NCI-H187 (cell line): ENCODE measurements at places on chromosomes 3 and 15.

- DNase-seq = peak; percentile 38
These were observed 9.5 kb downstream of the CHSY1 start for GRCh38 chr15:101242160-101242998.

DNA sequence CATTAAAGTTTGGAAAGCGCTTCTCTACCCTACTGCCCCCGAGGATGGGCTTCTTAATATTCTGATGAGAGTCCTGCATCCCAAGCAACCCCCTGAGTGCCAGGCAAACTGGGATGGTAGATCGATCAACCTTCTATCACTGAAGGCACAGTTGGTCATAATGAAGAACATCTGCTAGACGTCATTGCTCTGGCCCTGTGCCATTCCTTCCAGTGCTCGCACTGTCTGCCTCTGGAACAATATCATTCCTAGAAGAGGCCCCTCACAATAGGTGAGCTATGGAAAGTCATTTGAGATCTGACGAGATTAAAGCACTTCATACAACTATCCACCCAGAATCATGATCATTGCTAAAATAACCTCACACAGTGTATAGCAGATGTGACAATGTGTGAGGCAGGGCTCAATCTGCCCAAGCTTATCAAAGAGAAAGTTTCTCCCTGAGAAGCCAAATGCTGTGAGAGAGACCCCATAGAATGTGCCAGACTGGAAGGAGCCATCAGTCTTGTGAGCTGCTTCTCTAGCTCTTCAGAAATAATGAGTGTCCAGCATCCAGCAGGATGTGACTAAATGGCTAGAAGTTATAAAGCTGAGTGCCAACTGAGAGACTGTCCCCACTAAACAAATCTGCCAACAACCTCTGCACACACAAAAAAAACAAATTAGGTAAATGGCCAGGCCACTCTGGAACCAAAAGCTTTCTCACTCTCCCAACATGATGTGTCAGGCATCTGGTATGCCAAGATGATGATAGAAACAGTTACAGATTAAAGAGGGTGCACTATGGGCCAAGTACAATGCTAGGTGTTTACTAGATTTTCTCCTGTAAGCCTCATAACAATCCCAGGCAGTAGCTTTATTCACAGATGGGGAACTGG lies 165.5 kb downstream of the NECTIN3 start:
- no peak for DNase-seq

DNA sequence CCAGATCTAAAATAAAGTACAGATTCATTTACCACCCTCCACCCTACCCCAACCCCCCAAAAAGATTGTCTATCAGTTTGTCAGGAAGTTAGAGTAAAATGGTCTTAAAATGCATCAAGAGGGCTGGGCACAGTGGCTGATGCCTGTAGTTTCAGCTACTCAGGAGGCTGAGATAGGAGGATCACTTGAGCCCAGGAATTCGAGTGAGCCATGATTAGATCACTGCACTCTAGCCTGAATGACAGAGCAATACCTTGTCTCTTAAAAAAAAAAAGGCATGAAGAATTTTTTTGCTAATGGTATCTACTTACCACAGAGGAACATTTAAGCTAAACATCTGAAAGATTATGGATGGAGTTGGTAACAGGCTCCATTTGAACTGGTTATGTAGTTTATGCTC lies 71.0 kb downstream of the RBM6 start:
- no peak for DNase-seq

- DNase-seq = no peak
These were observed 337.5 kb downstream of the GAP43 start for GRCh38 chr3:115960799-115961198.

DNA sequence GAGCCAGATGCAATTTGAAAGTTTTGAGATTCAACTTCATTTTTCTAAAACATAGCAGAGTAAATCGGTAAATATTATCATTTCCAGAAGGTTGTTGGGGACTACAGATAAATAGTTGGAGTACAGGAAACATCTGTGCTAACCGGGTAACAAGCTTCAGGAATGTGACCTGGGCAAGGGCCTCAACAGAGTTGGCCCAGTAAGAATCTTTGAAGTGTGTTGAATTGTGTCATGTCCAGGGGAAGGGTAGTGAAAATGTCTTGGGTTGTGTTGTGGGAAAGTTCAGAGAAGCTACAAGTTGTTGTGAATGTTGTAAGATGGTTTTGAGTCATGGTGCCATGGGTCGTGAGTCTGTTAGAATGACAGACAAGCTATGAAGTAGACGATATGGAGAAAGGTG lies 35.7 kb downstream of the SQOR start:
- DNase-seq = no peak

DNA sequence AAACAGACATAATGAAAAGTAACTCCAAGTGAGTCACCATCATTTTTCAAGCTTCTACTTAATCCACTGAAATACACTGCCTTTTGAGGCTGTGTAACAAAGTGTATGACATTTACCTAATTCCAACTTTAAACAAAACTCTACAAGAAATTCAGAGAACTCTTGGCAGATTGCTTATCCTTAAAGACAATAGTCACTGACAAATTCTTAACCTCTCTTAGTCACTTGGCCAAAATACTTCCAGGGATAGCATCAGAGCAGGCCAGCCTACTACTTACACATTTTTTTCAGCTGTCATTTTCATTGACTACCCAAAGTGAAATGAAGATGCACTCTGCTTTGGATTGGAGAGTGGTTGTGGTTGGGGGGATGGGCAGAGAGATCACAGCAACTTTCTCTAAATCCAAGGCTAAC lies 3.6 kb downstream of the WWTR1 start:
- no peak for DNase-seq

DNA sequence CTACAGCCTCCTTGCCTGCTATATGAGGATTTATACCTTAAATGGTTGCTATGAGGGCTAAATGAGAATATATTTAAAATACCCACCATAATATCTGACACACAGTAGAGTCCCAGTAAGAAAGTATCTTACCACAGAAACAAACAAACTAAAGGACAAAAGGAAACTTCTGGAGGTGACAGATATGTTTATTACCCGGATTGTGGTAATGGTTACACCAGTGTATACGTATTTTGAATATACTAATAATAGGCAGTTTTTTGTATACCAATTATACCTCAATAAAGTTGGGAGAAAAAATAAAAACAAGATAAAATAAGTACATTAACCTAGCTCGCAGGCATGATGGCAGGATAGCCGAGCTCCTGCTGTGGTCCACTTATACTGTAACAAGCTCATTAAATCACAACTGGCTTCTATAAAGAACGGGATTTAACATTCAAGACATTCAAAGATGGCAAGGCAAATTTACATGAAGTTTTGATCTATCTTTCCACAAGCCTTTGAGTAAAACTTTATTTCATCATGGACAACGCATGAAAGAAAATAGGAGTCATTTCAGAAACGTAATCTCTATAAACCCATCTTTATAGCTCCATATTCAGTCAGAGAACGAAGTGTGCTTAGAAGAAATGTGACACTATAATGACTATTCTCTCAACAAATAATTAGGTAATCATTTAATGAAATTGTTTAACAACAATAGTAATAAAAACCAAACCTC lies 1.5 kb downstream of the RPN1 start:
- no peak for DNase-seq

- no peak for DNase-seq
These were observed 316.7 kb downstream of the LPP start for GRCh38 chr3:188470508-188471130.

DNA sequence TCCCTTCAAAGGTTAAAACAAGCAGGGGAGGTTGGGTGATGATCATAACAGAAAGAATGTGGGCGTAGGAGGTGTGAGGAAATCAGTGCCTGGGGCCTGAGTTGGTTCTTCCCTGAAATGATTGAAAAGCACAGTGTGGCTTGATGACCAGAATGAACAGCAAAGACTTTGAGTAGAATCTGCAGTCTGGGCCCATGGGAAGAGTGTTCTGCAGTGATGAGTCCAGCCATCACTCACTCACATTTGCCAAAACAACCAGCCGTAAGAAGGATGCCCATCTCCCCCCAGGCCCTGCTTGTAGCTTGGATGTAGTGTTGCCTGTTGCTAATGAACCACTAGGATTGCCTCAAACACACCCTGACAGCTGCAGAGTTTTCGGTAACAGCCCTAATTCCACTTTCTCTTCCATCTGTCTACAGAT lies 67.9 kb downstream of the VGLL3 start:
- no peak for DNase-seq

- DNase-seq = no peak
These were observed 81.0 kb upstream of the BNC1 start for GRCh38 chr15:83365370-83365938.

- DNase-seq = no peak
These were observed 218.2 kb upstream of the NR2E3 start for GRCh38 chr15:71592203-71592602.

DNA sequence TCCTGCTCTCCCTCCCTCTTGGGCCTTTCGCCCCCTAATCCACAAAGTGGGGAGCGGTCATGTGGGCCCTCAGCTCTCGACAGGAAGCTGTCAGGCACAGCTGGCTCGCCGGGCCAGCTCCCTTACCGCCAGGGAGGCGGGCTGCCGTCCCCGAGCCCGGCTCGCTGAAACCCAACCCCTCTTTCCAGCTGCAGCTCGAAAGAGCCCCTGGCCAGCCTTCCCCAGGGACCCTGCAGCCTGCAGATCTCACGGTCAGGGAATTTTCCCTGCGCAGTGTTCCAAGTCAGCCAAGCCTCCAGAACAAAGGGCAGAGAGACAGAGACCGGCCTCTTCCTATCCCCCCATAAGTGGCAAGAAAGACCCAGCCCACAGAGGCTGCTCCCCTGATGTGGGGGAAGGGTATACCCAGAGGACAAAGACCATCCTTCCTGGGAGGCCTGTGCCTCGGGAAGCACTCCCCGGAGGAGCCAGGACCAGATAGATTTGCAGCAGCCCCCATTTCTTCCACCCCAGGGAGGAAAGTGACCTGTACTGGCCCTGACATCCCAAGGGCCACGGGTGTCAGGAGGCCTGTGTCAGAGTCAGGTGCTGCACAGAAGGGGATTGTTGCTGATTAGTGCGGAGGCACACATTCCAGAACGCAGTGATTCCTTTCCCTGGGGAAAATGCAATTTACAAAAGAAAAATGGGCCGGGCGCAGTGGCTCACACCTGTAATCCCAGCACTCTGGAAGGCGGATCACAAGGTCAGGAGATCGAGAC lies 32.6 kb downstream of the MAGEF1 start:
- peak; percentile 56 for DNase-seq

- DNase-seq = no peak
These were observed 27.3 kb downstream of the LIPC start for GRCh38 chr15:58459045-58459444.

DNA sequence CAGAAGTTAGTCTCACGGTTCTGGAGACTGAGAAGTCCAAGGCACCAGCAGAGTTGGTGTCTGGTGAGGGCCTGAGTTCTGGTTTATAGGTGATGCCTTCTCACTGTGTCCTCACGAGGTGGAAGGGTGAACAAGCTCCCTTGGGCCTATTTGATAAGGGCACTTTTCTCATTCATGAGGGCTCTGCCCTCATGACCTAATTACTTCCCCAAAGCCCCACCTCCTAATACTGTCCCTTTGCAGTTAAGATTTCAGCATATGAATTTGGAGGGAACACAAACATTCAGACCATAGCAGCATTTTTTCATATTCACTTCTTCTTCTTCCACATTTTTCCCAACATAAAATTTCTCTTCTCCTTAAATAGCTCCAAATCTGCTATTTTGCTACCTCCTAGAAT lies 41.5 kb downstream of the TMEM41A start:
- no peak for DNase-seq

DNA sequence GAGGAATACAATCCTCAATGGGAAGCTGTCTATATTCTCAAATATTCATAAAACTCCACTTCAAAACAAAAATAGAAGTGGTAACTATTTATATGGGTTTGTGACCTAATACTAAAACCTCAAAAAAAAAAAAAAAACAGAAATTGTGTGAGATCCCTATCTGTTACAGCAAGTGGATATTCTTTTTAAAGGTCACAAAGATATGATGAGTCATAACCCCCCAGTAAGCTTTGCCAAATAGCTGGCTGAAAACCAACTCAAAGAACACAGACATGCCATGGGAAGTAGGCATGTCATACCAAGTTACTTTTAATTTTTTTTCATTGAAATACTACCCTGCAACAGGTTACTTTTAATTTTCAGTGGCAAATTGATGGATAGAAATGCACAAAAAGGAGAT lies 62.5 kb downstream of the CBLB start:
- no peak for DNase-seq

GRCh38 chr3:11611341-11611799 lies 32.3 kb downstream of the VGLL4 start:
- no peak for DNase-seq

- DNase-seq = peak; percentile 27
These were observed 52.2 kb upstream of the OSBPL11 start for GRCh38 chr3:125647318-125648014.

DNA sequence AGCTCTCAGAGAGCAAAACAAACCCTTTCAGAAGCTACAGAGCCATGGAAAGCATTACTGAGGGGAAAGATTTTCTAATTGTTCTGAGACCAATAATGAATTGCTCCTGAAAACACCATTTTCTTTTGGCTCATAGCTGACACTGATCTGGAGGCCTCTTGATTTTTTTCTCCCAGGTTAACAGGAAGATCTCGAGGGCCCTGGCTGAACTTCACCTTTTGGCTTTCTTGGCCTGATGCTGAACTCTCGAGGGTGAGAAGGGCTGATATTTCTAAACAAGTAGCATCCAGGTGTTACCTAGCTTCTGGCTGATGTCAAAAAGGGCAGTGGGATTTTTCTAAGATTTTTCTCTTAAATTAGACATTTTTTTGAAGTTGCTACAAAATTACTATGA lies 19.9 kb upstream of the NFKBIZ start:
- DNase-seq = no peak

DNA sequence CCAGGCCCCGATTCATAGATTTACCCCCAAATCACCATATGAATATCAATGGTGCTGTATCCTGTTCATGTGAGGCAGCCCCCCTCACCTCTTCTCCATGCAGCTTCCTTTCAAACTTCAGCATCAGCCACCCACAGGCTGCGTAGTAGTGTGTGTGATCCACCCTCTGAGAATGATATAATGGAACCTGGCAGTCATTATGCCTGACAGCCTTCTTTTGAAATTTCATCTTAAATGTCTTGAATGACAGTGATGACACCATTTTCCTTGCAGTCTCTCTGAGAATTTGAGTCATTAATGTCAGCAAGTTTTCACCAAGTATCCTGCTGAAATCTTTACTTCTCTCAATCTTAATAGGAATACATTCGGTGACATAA lies 3.5 kb upstream of the CLRN1 start:
- no peak for DNase-seq

GRCh38 chr3:15819576-15819975 lies 21.8 kb upstream of the ANKRD28 start:
- no peak for DNase-seq

GRCh38 chr15:64634576-64635498 lies 140.6 kb downstream of the RBPMS2 start:
- no peak for DNase-seq

GRCh38 chr3:125037498-125038150 lies 18.2 kb downstream of the HEG1 start:
- no peak for DNase-seq

- no peak for DNase-seq
These were observed 168.1 kb upstream of the MBNL1 start for GRCh38 chr3:152100491-152101132.

- no peak for DNase-seq
These were observed 23.8 kb downstream of the LYSMD4 start for GRCh38 chr15:99709243-99709986.

- no peak for DNase-seq
These were observed 115.1 kb upstream of the FLNB start for GRCh38 chr3:57893156-57893555.
